ENCODE measurements at places on chromosomes 6 and 20.

- DNase-seq = peak; percentile 30
Measured at GRCh38 chr6:12578097-12578496, 138.5 kb upstream of the PHACTR1 start.

GRCh38 chr6:147873816-147874215, 365.3 kb downstream of the SAMD5 start:
- DNase-seq = no peak

- no peak for DNase-seq
Measured at GRCh38 chr6:152112491-152113261, 305.2 kb downstream of the ESR1 start.

DNA sequence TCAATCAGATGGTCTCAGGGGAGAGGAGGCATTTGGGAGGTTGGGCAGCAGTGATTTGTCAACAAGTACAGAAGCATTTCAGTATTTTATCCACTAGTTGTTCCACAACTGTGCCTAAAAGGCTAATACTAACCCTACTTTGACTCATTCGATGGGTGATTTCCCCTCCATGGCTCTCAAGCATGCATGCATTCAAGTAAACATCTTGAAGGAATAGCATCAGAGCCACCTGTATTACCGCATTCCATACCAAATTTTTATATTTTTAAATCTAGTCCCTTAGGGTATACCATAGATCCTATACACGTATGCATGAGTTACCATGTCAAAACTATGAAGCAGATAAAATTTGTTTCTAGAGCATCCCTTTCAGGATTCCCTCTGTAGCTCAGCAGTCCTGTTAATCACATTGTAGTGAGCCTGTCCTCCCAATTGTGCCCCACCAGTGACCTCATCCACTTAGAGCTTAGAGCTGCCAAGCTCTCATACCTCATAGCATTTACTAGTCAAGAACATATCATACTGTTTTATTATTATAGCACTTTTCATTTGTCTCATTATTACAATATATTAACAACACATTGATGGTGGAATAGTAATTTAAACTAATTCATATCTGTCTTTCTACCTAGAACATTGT, 213.8 kb downstream of the LAMA2 start:
- DNase-seq = no peak

DNA sequence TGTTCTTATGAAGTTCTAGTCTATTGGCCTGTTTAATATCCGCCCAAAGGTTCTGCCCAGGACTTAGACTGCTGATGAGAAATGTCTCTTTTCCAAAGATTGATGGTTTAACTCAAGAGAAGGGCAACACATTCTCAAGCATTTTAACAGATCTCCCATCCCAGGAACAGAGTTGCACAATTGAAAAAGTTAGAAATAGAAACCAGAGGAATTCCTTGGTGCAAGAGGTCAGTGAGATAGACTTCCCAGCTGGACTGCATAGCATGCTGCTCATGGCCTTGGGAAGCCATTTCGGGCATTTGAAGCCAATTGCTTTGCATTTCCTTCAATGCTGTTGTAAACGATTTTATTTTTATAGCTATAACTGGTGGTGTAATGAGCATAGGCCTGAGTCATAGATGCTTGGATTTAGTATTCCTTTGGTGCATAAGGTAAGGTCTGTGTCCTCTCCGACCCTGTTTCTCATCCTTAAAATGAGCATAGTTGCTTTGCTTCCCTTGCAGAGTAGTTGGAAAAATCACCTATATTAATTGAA, 292.2 kb upstream of the JAG1 start:
- no peak for DNase-seq

- DNase-seq = no peak
Measured at GRCh38 chr6:113853252-113853651, 3.9 kb upstream of the MARCKS start.

GRCh38 chr20:2093159-2093781, 8.4 kb upstream of the STK35 start:
- DNase-seq = no peak

DNA sequence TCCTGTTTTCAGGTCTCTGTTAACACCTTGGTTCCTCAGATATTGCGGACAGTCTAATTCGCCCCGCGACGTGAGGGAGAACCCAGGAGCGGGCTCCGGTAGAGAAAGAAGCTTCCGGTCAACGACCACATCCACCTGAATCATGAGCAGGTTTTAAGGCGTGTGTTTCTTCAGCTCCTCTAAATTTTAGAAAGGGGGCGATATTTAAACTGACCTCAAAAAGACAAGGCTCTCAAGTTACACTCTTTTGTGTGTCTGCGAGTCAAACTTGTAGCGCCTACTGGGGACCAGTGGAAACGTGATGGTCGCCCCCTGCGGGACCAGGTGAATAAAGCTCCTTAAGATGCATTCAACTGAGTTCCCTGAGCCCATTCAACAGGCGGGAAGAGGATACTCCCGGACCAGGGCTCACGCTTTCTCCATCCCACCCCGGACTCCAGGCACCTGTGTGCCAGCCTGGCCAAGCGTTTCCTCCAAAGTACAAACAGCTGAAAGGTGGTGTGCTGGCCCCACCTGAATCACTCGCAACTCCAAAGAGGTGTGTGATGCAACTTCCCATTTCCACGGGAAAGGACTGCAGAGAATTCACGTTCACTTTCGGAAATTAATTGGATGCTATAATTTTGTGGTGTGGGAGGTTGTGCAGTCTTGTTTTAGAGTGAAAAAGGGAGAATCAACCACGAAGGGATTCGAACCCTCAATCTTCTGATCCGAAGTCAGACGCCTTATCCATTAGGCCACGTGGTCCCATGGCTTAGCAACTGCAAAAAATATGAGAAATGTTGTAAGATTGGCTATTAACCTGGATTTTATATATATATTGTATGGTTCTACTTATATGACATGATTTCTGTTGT, 17.0 kb downstream of the GPX5 start:
- peak; percentile 93 for DNase-seq

DNA sequence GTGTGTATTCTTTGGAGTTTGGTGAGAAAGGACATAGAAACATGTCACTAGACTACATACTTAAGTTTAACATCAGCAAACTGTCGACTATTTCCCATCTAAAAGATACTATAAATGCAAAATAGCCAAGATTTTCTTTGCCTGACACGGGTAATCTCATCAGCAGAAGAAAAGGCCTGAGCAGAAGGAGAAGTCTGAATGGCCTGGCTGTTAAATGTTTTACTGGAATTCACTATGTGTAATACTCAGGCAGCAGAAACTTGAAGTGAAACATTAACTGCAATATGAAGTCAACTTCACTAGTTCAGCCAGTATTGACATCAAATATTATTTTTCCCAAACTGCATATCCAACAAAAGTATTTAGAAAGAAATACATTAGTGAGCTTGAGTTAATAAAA, 6.4 kb upstream of the DSE start:
- DNase-seq = peak; percentile 88

GRCh38 chr6:101489456-101489855, 95.9 kb downstream of the GRIK2 start:
- DNase-seq = no peak

DNA sequence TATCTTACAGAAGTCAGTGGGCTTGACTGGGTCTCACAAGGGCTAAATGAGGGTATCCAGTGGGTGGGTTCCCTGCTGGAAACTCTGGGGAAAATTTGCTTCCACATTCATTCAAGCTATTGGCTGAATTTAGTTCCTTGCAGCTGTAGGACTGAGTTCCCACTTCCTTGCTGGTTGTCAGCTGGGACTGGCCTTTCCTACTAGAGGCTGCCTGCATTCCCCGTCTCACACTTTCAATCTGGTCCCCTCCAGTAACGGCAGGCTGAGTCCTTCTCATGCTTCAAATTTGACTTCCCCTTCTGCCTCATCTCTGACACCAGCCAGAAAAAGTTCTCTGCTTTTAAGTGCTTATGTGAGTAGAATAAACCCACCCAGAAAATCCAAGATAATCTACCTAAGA, 4.4 kb downstream of the CSNK2A1 start:
- DNase-seq = no peak

DNA sequence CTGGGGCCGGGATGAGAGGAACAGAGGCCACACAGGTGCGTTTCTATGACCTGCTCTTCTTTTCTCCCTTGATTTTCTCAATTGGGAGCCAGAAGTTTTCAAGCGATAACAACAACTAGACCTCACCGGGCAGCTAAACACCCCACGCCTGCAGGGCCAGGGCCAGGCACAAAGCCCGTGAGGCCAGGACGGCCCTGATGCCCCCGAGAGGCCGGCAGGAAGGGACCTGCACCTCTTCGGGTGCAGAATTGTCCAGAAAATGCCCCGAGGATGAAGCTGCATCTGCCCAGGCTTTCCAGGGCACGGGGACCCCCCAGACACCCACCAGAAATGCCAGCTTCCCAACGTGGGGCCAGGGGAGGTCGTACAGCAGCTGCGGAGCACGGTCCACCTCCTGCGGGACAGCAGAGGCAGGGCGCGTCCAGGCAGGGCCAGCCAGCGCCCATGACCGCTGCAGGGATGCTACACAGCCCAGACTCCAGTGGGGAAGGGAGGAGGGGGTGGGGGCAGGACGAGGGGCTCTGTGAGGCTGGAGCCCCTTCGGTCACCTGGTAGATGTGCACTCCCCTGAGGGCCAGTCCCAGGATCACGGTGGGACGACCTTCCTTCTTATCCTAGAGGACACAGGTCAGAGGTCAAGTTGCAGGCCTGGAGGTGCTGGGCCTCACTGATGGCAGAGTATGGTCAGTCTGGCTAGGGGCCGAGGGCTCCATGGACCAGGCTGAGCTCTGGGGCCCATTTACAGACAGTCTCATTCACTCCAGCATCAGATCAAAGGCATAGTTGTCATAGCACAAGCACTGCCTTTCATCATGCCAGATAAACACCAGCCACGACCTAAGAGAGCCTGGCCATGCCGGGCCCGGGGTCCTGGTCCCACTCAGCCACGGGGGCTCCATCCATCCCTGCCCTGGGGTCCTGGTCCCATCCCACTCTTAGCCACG, 16.4 kb downstream of the FRMD1 start:
- no peak for DNase-seq

DNA sequence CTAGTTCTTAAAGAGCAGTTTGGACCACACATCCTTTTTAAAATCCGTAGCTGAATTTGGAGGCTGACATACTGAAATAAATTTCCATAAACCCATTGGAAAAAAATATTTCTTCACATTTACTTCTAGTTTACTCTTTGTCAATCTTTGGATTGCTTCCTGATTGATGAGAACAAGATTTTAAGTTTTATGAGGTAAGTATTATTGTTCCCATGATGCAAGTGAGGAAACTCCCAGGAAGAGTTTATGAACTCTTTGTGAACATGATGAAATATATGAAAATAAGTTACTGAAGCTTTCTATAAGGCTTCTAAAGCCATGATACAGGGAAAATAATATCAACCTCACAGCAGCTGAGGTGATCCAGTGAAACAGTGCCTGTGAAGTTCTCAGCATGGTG, 320.0 kb downstream of the GJA1 start:
- no peak for DNase-seq

DNA sequence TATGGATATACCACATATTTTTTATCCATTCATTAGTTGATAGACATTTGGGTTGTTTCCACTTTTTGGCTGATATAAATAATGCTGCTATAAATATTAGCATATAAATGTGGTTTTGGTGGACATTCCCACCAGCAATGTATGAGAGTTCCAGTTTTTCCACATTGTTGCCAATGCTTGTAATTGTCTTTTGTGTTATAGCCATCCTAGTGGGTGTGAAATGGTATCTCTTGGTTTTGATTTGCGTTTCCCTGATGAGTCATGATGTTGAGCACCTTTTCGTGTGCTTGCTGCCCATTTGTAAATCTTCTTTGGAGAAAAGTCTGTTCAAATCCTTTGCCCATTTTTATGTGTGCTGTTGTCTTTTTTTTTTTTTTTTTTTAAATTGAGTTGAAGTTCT, 54.4 kb downstream of the DHX35 start:
- no peak for DNase-seq

- no peak for DNase-seq
Measured at GRCh38 chr6:88013015-88013414, 34.6 kb upstream of the SPACA1 start.

DNA sequence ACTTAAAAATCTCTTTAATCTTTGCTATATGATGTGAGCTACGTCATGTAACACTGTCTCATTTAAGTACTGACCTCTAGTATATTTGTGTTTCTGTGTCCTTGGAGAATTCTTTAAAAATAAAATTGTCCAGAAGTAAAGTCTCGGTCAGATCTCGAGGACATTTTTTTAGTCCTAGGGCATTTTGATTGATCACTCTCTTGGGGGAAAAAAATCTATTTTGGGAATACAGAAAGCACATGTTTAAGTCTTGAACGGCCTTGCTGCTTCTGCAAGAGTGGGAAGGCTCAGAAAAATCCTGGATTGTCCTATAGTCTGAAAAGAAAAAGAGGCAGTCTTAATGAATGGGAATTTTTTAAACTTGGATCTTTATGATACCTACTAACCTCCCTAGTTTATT, 234.3 kb downstream of the UTRN start:
- no peak for DNase-seq

DNA sequence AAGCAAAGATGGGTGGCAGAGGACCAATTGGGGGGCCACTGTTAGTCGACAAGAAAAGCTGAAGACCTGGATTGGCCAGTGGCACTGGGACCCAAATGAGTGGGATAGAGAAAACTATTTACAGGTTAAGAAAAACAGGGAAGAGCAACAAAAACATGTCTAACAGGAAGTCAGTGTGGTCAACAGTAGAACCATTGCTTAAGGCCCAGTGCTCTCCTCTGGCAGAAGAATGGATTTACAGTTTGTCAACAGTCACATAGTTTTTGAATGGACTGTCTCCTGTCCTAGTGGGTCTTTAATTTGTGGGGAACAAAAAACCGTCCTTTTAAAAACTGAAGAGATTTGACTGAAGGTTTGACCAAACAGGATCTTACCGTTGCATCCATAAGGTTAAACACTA, 12.1 kb upstream of the WTAP start:
- no peak for DNase-seq

- no peak for DNase-seq
Measured at GRCh38 chr6:98581705-98582104, 252.7 kb upstream of the POU3F2 start.

GRCh38 chr6:39050453-39051112, 2.0 kb downstream of the GLP1R start:
- DNase-seq = no peak

DNA sequence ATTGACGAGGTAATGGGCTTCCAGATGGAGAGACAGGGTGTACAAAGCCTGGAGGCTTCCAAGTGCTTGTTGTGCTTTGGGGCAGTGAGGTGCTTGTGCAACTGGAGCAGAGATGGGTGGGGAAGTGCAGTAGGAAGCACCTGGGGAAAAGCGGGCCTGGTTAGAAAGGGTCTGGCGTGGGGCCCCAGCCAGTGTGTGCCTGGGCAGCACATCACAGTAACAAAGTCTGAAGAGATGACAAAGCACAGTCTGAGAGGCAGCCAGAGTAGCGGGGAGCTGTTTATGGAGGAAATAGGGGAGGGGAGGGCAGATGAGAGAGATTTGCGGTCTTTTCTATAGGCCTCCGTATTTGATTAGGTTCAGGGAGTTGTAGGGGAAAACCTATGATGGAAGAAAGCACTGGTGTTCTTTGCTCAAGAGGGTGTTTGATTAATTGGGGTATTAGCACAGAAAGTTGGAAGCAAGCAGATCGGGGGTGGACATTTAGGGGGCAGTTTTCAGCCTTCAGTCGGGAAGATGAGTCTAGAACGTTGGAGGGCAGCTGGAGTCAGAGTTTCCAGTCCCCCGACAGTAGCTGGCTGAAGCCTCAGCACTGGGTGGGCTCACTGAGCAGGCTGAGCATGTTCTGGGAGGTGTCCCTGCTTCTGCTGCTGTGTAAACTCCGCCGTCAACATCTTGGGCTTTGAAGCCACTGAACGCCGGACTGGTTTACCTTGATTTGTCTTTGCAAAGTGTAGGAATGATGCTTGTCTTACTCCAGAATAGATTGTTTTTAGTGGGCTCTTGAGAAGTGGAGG, 15.5 kb upstream of the MROH8 start:
- no peak for DNase-seq
